ENCODE measurements at places on chromosomes 7 and 10.

- no peak for DNase-seq
Observed at GRCh38 chr7:83648464-83649241, at the start of gene SEMA3E. TSS of gene SEMA3E (minus strand) at chr7:83649139.

DNA sequence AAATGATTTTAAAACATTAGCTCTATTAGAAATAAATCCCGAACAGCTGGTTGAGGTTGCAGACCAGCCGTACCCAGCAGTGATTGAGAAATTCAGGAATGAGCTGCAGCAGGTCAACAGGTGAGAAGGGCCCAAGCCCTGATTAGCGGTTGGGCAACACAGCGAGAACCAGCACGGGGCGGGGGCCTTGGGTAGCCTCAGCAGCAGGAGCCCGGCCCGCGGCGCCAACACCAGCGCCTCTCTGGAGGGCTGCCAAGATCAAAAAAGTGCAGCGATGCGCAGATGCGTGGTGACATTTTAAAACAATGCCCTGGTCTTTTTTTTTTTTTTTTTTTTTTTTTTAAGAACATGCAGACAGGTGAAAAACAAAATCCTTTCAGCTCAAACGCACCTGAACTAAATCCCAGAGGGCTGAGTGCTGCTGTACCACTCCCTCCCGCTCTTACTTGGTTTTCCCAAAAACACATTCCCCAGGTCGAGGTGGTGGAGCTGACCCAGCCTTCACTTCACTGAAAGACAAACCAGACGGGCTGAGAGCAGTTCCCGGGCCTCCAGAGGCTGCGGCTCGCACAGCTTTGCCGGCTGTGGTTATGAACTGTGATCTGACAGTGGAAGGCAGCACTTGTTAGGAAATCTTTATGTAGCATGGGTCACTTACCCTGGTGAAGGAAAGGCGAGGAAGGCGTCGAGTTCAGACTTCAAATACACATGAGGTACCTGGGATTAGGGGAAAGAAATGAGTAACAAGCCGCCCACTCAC lies 579.4 kb downstream of the SDK1 start:
- DNase-seq = peak; percentile 34

DNA sequence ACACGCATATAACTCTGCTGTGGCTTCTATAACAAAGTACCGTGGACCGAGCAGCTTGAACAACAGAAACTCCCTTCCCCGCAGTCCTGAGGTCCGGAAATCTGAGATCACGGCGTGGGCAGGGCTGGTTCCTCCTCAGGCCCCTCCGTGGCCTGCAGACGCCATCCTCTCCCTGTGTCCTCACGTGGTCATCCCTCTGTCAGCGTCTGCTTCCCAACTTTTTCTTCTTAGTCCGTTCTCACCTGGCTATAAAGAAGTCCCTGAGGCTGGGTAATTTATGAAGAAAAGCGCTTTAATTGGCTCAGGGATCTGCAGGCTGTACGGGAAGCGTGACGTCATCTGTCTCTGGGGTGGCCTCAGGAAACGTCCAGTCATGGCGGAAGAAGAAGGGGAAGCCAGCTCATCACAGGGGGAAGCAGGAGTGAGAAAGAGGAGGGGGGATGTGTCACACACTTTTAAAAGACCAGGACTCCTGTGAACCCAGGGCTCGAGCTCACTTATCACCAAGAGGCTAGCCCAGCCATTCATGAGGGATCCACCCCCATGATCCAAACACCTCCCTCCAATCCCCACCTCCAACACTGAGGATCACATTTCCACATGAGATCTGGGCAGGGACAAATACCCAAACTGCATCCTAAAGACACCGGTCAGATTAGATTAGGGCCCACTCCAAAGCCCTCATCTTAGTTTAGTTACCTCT lies 91.2 kb upstream of the INSIG1 start:
- DNase-seq = no peak

- DNase-seq = no peak
Observed at GRCh38 chr10:79407811-79408795, 37.3 kb downstream of the ZCCHC24 start.

- no peak for DNase-seq
Observed at GRCh38 chr10:68516766-68517165, 10.6 kb downstream of the SLC25A16 start.

- no peak for DNase-seq
Observed at GRCh38 chr10:89613582-89613981, 31.5 kb downstream of the PANK1 start.

- no peak for DNase-seq
Observed at GRCh38 chr7:3032256-3032655, 11.4 kb downstream of the CARD11 start.

DNA sequence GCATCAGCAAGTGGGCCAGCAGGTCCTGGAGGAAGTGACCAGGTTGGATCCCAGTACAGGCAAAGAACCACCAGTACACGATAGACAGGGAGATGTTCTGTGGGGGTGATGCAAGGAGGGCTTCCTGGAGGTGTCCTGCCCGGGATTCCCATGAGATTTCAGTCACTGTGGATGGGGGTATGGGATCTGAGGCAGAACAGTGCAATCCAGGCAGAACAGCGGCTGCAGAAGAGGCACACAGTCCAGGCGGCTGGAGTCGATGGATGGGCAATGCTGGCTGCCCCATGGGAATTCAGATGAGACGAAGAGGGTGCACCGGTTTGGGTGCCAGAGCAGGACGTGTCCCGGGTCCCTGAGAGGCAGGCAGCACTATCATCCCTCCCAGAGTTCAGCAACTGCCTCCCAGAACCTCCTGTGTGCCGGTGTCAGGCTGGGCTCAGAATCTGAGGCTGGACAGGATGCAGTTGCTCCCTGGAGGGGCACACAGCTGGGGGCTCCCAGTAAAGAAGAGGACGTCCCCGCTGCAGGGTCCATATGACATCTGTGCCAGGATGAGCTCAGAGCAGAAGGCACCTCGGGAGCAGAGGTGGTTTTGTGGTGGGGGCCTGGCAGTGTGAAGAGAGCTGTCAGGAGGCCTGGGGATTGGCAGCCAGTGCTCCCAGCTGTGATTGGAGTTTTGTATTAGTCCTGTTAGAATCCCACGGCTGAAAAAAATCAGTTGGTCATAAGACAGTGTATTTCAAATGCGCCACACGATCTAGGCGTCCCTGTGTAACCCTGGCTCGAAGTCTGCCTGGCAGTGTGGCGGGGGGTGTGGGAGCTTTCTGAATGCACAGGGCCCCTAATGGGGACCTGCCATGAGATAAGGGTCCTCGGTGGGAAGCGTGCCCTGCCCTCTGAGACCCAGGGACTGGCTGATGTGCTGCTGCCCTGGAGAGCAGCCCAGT lies 3.2 kb downstream of the KNDC1 start:
- DNase-seq = no peak

DNA sequence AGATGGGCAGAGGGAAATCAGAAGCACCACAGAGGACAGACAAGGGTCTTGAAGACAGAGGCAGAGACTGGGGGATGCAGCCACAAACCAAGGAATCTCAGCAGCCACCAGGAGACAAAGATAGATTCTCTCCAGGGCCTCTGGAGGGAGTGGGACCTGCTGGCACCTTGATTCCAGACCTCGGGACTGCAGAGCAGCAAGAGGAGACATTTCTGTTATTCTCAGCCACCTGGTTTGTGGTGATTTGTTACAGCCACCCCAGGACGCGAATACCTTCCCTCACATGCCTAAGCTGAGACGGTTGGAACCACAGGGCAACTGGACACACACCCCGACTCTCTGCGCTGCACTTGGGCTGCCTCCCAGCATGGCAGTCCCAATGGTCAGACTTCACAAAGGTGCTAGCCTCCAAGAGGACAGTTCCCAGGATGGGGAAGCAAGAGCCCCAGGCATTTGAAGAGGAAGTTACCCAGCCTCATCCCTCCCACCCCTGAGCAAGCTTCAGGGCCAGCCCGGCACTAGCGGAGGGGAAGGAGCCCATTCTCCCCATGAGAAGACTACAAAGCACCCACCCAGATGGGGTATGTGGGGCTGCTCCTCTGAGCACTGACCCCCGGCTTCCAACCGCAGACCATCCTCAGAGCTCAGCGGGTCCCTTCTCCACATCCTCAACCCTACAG lies 104.6 kb upstream of the INSIG1 start:
- no peak for DNase-seq

GRCh38 chr7:15213093-15213492 lies 310.5 kb upstream of the DGKB start:
- DNase-seq = no peak

DNA sequence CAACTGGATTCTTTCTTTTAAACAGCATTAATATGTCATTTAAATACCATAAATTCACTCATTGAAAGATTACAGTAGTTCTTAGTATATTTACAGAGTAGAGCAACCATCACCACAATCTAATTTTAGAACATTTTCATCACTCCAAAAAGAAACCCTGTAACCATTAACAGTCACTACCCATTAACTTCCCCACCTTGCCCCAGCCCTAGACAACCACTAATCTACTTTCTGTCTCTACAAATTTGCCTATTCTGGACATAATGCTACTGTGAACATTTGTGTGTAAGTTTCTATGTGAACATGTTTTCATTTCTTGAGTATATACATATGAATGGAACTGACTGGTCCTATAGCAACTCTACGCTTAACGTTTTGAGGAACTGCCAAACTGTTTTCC lies 42.4 kb downstream of the P4HA1 start:
- no peak for DNase-seq

- DNase-seq = no peak
Observed at GRCh38 chr7:48426966-48427555, 255.8 kb downstream of the ABCA13 start.

- no peak for DNase-seq
Observed at GRCh38 chr7:135217645-135218509, 6.6 kb upstream of the WDR91 start.

GRCh38 chr10:19578571-19578970 lies 237.7 kb upstream of the PLXDC2 start:
- no peak for DNase-seq

GRCh38 chr7:126079581-126079980 lies 1150.0 kb upstream of the POT1 start:
- DNase-seq = no peak

- no peak for DNase-seq
Observed at GRCh38 chr10:32953277-32953927, 4.6 kb downstream of the ITGB1 start.

- DNase-seq = no peak
Observed at GRCh38 chr7:82600531-82600930, 157.0 kb upstream of the CACNA2D1 start.

GRCh38 chr7:86748843-86749719 lies 105.4 kb downstream of the GRM3 start:
- no peak for DNase-seq

DNA sequence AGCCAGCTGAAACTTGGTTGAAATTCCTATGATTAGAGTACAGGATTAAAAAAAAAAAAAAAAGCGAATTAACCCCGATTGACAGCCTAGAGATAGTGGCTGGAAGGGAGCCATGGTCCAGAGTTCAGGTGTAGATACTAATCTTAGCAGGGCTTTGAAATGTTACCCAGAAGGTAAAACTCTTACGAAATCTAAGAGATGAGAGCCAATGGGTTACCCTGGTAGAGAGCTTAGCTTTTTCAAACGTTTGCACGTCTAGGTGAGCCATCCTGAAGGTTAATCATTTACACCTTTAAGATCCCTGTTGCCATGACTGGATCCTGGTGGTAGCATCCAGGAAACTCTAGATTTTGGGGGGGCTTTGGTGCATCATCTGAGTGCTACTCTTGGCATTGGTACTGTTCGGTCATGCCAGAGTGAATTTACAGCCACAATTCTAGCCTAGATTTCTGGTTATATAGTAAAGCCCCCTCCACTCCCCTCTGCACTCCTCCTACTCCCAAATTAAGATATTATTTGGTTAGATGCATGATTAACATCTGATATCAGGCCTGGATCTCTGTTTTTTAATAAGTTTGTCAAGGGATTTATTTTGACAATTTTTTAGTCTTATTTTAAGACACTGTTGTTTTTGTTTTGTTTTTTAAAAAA lies 1.2 kb downstream of the AGFG2 start:
- DNase-seq = no peak

DNA sequence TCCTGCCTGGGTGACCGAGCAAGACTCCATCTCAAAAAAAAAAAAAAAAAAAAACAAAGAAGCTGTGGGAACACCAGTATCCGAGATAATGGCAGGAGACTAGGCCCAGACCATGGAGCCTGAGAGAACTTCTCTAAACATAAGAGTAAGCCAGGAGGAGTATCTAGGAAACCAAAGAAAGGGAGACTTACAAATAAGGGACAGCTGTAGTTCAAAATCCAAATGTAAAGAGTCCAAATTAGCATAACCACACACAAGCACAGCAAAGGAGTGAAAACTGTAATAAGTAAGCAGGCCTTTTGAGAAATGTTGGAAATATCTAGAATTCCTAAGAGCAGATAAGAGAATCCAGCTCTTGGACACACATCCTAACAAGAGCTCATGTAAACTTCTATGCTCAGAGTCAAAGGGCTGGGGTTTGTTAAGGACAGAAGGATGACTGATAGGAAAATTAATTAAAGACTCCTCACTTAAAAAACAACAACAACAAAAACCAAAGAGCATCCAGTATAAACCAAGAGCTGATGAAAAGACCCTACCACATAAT lies 15.8 kb downstream of the ZNF25 start:
- DNase-seq = no peak

GRCh38 chr10:110144507-110144906 lies 62.9 kb upstream of the MXI1 start:
- DNase-seq = no peak

DNA sequence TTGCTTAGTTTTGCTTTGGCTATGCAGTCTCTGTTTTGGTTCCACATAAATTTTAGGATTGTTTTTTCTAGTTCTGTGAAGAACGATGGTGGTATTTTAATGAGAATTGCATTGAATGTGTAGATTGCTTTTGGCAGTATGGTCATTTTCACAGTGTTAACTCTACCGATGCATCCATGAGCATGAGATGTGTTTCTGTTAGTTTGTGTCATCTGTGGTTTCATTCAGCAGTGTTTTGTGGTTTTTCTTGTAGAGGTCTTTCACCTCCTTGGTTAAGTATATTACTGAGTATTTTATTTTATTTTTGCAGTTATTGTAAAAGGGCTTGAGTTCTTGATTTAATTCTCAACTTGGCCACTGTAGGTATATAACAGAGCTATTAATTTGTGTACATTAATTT lies 78.2 kb upstream of the ZNF92 start:
- no peak for DNase-seq

- no peak for DNase-seq
Observed at GRCh38 chr7:67343572-67343971, 346.9 kb downstream of the TYW1 start.

- no peak for DNase-seq
Observed at GRCh38 chr10:19812976-19813375, 3.3 kb upstream of the PLXDC2 start.

All from NCI-H510A (cell line).